ENCODE measurements at places on chromosomes 6 and 20.
A peak's percentile ranks its signal among the peaks of the same experiment; 100 is the strongest.

- no peak for DNase-seq
These were observed 169.3 kb upstream of the BTBD3 start for GRCh38 chr20:11748436-11748835.

DNA sequence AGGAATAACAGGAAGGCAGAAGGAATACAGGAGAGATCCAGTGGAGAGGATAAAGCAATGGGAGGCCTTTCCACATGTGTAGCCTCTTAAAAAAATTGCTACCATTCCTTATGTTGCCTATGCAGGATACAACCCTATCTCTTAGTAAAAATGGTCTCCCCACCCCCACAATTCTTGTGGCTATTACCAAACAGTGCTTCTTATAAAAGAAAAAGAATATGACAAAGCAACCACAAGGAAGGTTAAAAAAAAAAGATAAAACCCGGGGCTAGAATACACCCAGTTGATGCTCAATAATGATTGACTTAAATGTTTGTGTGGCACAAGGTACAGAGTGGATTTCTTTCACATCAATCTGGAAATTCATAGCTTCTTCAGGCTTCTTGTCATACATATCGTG is 250.9 kb downstream of the HIVEP2 start:
- DNase-seq = no peak

DNA sequence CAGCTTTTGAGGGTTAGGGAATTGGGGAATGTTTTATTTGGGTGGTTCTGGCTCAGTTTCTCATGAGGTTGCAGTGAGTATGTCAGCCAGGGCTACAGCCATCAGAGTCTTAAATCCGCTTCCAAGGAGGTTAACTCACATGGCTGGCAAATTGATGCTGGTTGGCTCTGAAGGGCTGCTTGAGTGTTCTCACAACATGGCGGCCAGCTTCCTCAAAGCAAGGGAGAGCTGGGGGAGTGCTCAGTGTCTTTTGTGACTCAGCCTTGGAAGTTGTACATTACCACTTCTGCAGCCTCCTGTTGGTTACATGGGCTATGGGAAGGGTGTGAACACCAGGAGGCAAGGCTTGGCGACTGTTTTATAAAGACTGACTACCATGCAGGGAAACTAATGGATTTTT is 17.8 kb upstream of the PPP1R3G start:
- DNase-seq = no peak

GRCh38 chr6:137657351-137657911 is 163.2 kb upstream of the OLIG3 start:
- DNase-seq = no peak

DNA sequence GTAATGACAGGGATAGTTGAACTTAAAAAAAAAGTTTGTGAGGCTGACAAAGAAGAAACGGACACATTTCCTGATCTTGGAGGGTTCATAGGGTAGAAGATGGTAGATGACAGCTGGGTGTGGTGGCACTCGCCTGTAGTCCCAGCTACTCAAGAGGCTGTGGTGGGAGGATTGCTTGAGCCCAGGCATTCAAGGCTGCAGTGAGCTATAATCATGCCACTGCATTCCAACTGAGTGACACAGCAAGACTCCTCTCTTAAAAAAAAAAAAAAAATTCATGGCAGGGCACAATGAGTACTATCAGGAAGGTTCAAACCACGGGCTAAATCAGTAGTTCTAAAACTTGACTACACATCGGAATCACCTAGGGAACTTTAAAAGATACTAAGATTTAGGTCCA is 2.0 kb upstream of the MICA start:
- peak; percentile 36 for DNase-seq

GRCh38 chr20:18016772-18017171 is 40.9 kb downstream of the OVOL2 start:
- DNase-seq = no peak

- DNase-seq = no peak
These were observed 36.3 kb downstream of the PRDM1 start for GRCh38 chr6:106122306-106122918.

Measured in epithelial cell of prostate (primary cell).